B cell (primary cell): ENCODE measurements at places on chromosomes 6 and 20. TPM values are rescaled to one million over a fixed set of nuclear protein-coding genes. Genes with fewer than 3 reads are reported as not detected.

GNAS-AS1 gene
- 1.5 and 2.1 TPM in 2 replicates for total RNA-seq

NEURL2 gene
- 4.1 and 5.4 TPM in 2 replicates for total RNA-seq

EZR gene
- total RNA-seq = 943 and 945 TPM in 2 replicates

CDH22 gene
- not detected in 2 replicates for total RNA-seq

SLC35F1 gene
- not detected in 2 replicates for total RNA-seq

OR2B6 gene
- not detected in 2 replicates for total RNA-seq

NKX2-2 gene
- total RNA-seq = not detected in 2 replicates

MROH8 gene
- 4.6 and 6.3 TPM in 2 replicates for total RNA-seq

PCSK2 gene
- total RNA-seq = not detected in 2 replicates
